ENCODE measurements at places on chromosomes 4 and X. TPM values are rescaled to one million over a fixed set of nuclear protein-coding genes. Genes with fewer than 3 reads are reported as not detected.
A peak's percentile ranks its signal among the peaks of the same experiment; 100 is the strongest.

- no peaks in the 10 kb centered on the region for H3K27me3 ChIP-seq
- DNase-seq = no peak
- no peaks in the 10 kb centered on the region for H3K4me1 ChIP-seq
- no peak overlapping the region for H3K27ac ChIP-seq
- no peak overlapping the region for H3K4me3 ChIP-seq
- H3K36me3 ChIP-seq = no peaks in the 10 kb centered on the region
Measured at GRCh38 chr4:136009258-136009832, 1522.9 kb downstream of the PCDH18 start.

DNA sequence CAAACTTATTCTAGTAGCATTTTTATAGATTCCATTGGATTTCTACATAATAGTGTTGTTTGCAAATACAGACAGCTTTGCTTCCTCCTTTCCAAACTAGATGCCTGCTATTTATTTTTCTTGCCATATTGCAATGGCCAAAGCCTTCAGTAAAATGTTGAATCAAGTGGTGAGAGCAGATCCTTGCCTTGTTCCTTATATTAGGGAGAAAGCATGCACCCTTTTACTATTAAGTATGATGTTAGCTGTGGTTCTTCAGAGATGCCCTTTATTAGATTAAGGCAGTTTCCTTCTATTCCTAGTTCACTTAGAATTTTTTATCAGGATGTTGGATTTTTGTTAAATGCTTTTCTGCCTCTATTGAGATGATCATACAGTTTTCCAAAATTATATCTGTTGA is 233.7 kb downstream of the CBR4 start:
- H3K4me1 ChIP-seq = no peaks in the 10 kb centered on the region
- no peak overlapping the region for H3K27ac ChIP-seq
- DNase-seq = no peak
- H3K27me3 ChIP-seq = no peaks in the 10 kb centered on the region

GRCh38 chrX:130075777-130076176 is 34.5 kb downstream of the ELF4 start:
- no peak for DNase-seq
- H3K4me1 ChIP-seq = no peaks in the 10 kb centered on the region
- H3K27me3 ChIP-seq = no peaks in the 10 kb centered on the region
- H3K27ac ChIP-seq = no peak overlapping the region

DNA sequence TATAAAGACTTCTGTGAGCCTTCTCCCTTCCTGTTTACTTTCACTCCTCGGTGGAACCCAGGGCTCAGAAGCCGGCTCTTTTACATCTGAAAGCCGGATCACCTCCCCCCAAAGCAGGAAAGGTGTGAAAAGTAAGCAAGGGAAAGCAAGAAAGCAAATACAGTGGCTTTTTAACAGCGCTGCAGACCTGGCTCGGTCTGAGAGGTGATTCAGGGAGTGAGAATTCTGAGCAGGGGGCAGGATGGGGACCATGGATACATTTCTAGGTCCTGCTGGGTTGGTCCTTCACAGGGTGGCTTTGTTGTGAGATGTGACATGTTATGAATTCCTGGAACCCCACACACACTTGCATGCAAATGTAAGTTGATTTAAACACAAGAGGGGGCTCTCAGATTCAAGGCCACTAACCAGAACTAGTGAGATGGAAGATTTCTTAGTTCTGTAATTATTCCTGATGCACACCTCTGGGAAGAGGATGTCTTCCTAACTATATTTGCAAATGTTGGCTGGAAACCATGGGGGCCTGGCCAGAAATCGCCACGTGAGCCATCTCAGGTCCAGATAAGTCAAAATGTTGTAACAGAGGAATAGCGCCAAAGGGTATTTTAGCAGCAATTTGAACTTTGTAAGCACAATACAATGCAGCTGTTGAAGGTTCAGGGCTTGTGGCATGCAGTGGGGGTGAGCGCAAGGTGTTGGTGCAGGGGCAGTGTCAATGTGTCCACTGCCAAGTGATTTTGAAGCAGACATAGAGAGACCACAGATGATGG is 670.1 kb upstream of the LCORL start:
- no peaks in the 10 kb centered on the region for H3K36me3 ChIP-seq
- no peak overlapping the region for H3K27ac ChIP-seq
- H3K27me3 ChIP-seq = no peaks in the 10 kb centered on the region
- no peaks in the 10 kb centered on the region for H3K4me1 ChIP-seq
- no peak for DNase-seq

GRCh38 chr4:175469514-175469913 is 342.6 kb downstream of the GPM6A start:
- H3K27ac ChIP-seq = no peak overlapping the region
- H3K4me3 ChIP-seq = no peak overlapping the region
- no peaks in the 10 kb centered on the region for H3K36me3 ChIP-seq
- peak; percentile 70 for DNase-seq
- peaks cover 22% of the 10 kb centered on the region for H3K4me1 ChIP-seq
- H3K27me3 ChIP-seq = no peaks in the 10 kb centered on the region

PFKFB1 gene
- 0.22 TPM for total RNA-seq

ENOPH1 gene
- 37.5 TPM for total RNA-seq

DNA sequence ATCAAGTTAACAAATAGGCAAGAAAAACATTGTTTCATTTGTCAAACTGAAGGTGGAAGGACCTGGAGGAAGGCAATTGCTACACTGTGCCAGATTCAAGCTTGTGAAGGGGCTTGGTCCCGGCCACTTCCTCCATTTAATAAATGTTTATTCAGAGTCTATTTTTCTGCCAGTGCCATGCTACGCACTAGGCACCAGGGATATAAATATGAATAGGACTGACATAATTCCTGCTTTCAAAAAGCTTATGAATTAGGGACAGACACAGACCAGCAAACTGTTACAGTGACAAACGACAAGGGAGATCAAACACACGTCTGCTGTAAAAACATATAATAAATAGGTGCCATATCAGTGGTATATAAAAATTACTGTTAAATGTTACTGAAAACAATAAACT is 571 bp downstream of the TLR6 start:
- H3K27ac ChIP-seq = peak overlapping the region; percentile 91
- peak overlapping the region; percentile 69 for H3K4me3 ChIP-seq
- no peaks in the 10 kb centered on the region for H3K36me3 ChIP-seq

DNA sequence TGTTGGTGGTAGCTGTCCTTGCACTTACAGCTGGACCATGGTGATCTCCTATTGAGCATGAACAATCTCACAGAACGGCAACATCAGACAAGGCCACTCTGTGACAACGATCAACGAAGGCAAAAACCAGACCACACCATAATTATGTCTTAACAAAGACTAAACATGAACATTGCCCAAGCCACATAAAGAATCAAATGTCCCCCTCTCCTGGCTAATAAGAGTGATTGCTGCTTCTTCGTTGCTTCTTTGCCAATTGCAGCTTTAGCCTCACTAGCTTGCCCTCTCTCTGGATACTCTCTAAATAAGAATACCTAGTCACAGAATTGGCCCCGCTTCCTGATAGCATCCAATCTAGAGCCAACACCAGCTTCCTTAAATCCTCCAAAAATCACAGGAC is 41.5 kb upstream of the PGRMC1 start:
- no peak overlapping the region for H3K27ac ChIP-seq
- no peaks in the 10 kb centered on the region for H3K4me1 ChIP-seq
- 0 out of 2 replicates have a peak, but pooled peaks cover 5% of the 10 kb centered on the region for H3K27me3 ChIP-seq
- no peaks in the 10 kb centered on the region for H3K36me3 ChIP-seq

DNA sequence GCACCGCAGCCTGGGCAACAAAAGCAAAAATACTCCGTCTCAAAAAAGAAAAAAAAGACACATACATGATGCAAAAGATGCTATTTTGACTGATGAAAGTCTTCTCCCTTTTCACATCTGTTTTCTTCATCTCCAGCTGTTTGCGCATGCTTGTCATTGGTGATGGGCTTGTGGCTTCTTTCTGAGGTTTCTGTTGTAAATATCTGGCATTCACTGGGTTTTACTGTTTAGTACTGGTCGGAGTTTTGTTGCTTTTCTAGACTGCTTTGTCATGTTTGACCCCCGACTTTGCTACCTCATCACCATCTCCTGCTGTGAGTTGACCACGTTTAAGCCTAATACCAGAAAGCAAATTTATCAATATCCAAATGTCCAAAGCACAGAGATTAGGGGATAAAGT is 34.4 kb downstream of the PTCHD1 start:
- no peaks in the 10 kb centered on the region for H3K36me3 ChIP-seq
- H3K4me1 ChIP-seq = peaks cover 8% of the 10 kb centered on the region
- no peak overlapping the region for H3K4me3 ChIP-seq

- no peak overlapping the region for H3K27ac ChIP-seq
- no peaks in the 10 kb centered on the region for H3K36me3 ChIP-seq
- H3K4me3 ChIP-seq = no peak overlapping the region
- H3K27me3 ChIP-seq = no peaks in the 10 kb centered on the region
- no peak for DNase-seq
- peaks cover 32% of the 10 kb centered on the region for H3K4me1 ChIP-seq
Measured at GRCh38 chr4:110107866-110108265, 90.5 kb downstream of the ELOVL6 start.

UBE2K gene
- total RNA-seq = 30.1 TPM

NSG1 gene
- not detected for total RNA-seq

ERAS gene
- total RNA-seq = not detected

- H3K4me3 ChIP-seq = no peak overlapping the region
- H3K36me3 ChIP-seq = no peaks in the 10 kb centered on the region
- DNase-seq = no peak
- no peaks in the 10 kb centered on the region for H3K4me1 ChIP-seq
Measured at GRCh38 chr4:76028350-76028765, 5.1 kb upstream of the CXCL10 start.

- peaks cover 5% of the 10 kb centered on the region for H3K4me1 ChIP-seq
- no peak for DNase-seq
- no peak overlapping the region for H3K27ac ChIP-seq
- no peaks in the 10 kb centered on the region for H3K36me3 ChIP-seq
- H3K27me3 ChIP-seq = no peaks in the 10 kb centered on the region
- no peak overlapping the region for H3K4me3 ChIP-seq
Measured at GRCh38 chr4:41124916-41125548, 89.3 kb downstream of the APBB2 start.

- no peaks in the 10 kb centered on the region for H3K4me1 ChIP-seq
- H3K27me3 ChIP-seq = no peaks in the 10 kb centered on the region
- no peaks in the 10 kb centered on the region for H3K36me3 ChIP-seq
- no peak overlapping the region for H3K27ac ChIP-seq
Measured at GRCh38 chrX:1435241-1435895, 17.3 kb downstream of the ASMTL start.

All from PC-3 (cell line).